Naive thymus-derived CD4-positive, alpha-beta T cell (primary cell): ENCODE measurements at places on chromosomes 13 and 19.
A peak's percentile ranks its signal among the peaks of the same experiment; 100 is the strongest.

GRCh38 chr13:114248011-114248410 lies 13.3 kb downstream of the CDC16 start:
- DNase-seq = no peak

- DNase-seq = no peak
These were observed 17.4 kb downstream of the NALCN start for GRCh38 chr13:101398920-101399319.

- no peak for DNase-seq
These were observed 58.7 kb upstream of the KLF5 start for GRCh38 chr13:73000027-73000674.

GRCh38 chr13:39767791-39768517 lies 112.5 kb downstream of the COG6 start:
- DNase-seq = no peak

GRCh38 chr13:106407338-106407737 lies 128.1 kb downstream of the EFNB2 start:
- no peak for DNase-seq

GRCh38 chr19:48244281-48244680 lies 11.4 kb downstream of the CARD8 start:
- peak; percentile 37 for DNase-seq

- DNase-seq = no peak
These were observed 16.6 kb upstream of the GATAD2A start for GRCh38 chr19:19388568-19389555.

GRCh38 chr19:18985257-18985656 lies 44.2 kb upstream of the HOMER3 start:
- DNase-seq = no peak

DNA sequence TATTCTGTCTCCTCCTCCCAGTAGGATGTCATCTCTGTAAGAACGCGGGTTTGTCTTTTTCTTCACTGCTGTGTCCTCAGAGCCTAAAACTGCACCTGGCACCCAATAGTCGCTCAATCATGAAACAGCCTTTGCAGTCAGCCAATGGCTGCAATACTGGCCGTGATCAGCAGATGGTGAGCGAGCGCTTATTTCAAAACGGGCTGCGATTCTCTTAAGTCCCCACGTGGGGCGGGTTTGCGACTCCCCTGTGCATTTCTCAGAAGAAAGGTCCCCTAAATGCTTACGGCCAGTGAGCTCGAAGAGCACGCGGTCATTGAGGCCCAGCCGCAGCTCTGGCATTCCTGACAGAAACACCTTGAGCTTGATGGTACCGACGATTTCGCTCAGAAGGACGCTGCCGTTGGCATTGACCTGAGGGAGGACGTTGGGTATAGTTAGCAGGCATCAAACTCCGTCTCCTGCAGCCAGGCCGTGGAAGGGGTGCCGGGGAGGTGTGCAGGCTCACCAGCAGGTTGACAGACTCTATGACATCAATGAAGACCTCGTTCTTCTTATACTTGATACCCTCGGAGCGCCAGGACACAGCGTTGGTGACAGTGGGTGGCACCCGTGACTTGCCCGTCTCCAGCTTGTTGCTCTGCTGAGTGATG lies 6.0 kb downstream of the AP1M2 start:
- DNase-seq = peak; percentile 84

GRCh38 chr19:11373166-11373884 lies 1.1 kb upstream of the SWSAP1 start:
- no peak for DNase-seq

DNA sequence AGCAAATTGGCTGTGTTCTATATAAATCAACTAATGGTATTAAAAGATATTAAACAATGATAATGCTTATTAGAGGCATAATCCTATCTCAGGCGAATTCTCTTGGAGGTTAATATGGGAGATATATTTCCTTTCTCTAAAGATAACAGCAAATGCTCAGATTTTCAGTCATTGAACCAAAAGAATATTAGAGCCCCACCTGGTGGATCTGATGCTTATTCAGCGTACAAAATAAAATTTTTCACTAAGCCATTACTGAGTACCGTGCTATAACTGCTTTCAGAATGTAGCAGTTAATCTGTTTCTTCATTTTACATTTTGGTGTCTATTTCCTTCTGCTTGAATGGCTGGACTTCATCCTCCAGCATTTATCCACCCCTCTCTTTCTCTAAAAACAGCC lies 143.3 kb upstream of the IPO5 start:
- no peak for DNase-seq

- no peak for DNase-seq
These were observed 27.9 kb downstream of the PPP5C start for GRCh38 chr19:46374536-46375475.

DNA sequence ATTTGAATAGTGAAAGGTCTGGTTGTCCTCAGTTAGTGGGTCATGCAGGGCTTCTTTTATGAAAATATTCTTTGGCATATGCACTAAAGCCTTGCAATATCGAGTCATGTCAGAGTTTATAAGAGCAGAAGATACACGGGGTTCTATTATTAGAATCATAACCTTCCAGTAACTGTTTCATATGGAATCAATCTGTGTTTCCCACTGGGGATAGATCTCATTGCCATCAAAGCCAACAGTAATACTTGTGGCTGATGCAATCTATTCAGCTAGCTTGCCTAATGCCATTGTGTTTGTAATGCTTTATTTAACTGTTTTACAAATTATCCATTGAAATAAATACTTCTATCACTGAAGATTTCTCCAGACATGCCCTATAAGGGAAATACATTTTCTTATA lies 746.9 kb upstream of the PCDH9 start:
- no peak for DNase-seq

DNA sequence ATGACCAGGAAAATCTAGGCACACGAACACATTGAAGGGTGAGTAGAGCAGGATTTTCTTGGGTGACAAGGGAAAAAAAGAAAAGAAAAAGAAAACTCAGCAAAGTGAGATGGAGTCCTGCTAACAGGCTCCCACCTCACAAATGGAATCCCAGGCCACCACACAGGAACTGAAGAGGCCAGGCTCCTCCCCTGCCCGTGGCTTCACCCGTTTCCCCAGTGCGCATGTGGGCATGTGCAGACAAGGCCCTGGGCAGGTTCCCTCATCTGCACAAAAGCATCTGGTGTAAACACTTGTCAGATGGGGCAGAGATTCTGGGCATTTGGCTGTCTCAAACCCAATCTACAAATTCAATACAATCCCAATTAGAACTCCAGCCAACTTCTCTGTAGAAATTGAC lies 24.5 kb downstream of the CFAP97D2 start:
- no peak for DNase-seq

DNA sequence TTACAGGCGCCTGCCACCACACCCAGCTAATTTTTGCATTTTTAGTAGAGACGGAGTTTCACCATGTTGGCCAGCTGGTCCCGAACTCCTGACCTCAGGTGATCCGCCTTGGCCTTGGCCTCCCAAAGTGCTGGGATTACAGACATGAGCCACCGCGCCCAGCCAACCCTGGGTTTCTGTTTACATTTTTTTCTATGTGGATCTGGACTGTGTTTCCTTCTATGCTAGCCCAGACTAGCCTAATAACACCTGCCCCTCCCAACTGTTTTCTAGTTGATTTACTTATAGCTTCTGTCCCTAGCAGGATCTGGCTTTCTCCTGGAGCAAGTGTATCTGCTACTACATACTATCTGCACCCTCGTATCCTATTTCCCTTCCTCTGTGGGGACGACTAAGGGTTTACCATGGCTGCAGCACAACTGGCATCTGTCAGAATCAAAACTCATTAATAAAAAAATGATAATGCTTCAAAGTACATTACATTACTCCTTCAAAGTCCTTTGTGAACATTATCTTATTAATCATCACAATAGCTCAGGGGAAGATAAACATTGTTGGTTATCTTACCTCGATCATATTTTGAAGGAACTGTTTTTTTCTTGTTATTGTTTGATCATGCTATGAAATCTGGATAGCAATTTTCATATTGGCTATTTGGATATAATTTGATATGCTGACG lies 228.3 kb downstream of the KLF5 start:
- DNase-seq = no peak

DNA sequence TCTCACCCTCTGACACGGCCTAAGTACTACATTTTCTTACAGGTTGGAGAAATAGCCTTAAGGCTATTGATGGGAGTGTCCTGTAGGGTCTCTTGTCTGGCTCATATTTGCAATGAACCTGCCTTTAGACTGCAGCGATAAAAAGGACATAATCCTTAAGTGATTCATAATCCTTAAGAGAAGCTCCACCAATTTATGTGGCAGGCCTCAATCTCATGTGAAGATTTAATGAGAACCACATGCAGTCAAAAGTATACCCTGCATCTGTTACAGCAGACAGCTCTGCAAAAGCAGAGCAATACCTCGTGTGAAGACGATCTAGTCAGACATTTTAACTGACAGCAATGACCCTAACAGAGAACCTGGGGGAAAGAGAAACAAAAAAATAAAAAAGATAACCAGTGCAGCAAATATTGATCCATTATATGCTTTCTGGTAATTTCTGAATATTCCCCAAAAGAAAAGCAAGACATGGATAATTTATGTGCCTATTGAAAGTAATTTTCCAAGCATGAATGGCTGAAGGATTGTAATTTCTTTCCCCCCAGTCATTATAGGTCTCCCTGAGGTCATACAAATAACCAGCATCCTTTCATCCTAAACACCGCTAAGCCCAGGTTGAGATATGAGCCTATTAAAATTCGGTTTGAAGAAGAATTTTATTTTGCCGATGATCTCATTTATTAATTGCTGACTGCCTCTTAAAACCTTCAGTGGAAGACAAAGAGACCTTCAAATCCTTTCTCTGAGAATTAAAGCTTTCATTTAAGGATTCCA lies 321.8 kb upstream of the NBEA start:
- DNase-seq = no peak

DNA sequence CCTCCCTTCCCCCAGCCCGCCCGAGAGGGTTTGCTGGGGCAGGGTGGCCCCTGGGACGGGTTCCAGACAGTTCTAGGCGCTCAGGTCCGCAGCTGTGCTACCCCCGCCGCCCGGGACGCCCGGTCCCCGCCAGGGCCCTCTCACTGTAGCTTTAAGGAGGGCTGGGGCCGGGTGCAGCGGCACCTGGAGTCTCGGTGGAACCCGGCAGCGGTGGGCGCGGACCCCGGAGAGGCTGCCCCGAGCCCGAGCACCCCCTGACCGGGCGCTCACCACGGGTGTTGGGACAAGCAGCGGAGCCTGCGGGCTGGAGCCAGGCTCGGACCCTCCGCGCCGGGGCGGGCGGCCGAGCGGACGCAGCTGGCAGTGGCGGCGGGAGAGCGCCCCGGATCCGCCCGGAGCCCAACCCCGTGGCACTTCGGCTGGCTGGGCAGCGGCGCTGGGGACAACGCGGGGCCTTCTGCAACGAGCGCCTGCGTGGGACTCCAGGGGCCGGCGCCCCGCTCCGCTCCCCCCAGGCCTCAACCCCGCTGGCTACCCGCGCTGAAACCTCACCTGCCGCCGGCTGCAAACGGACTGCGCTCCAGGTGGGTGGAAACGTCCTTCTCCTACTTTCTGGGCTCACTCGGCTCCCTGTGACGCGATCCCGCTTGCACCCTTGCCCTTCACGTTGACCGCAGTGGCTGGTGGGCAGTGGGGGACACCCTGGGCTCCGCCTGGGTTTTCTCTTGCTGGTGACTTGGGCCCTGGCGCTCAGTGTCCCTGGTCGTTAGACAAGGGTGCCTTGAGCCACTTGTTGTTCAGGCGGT lies 81.1 kb downstream of the ZNF429 start:
- DNase-seq = peak; percentile 25

- DNase-seq = no peak
These were observed 16.3 kb downstream of the NEK5 start for GRCh38 chr13:52112591-52112990.
